T1000 (cell line): ENCODE measurements at places on chromosomes 2 and 18.

- no peak for DNase-seq
Observed at GRCh38 chr2:210604666-210605065, 48.3 kb downstream of the CPS1 start.

GRCh38 chr18:69980982-69981804, 33.5 kb upstream of the CD226 start:
- DNase-seq = no peak

- no peak for DNase-seq
Observed at GRCh38 chr2:390959-391358, 103.1 kb upstream of the ALKAL2 start.

DNA sequence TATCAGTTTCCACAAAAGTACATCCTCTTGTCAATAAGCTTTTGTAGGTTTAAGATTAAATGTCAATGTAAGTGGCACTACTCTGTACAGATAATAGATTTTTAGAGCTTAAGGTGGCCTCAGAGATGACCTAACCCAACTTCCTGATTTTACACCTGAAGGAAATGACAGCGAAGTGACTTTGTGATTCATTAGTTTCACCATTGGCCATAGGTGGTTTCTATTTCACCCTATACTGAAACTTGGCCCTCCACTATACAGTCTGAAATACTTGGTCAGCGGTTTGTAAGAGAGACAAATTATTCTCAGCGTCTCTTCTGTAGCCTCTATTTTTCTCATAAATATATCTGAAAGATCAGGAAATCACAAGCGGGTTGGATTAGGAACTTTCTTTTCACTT, 330.4 kb upstream of the FAM98A start:
- no peak for DNase-seq

GRCh38 chr2:201100497-201100896, 15.5 kb upstream of the CFLAR start:
- no peak for DNase-seq

- no peak for DNase-seq
Observed at GRCh38 chr18:40852406-40852805, 1102.6 kb upstream of the PIK3C3 start.
